ENCODE measurements at places on chromosomes 7 and 10. TPM values are rescaled to one million over a fixed set of nuclear protein-coding genes. Genes with fewer than 3 reads are reported as not detected.

- no peak for DNase-seq
These were observed 138.9 kb upstream of the KLF14 start for GRCh38 chr7:130872756-130873448.

- DNase-seq, result no peak
These were observed 62.0 kb upstream of the RNF32 start for GRCh38 chr7:156578578-156578940.

GRCh38 chr10:101380353-101381017 is 26.5 kb downstream of the BTRC start:
- DNase-seq, result no peak

- DNase-seq, result peak; percentile 59
These were observed 187.8 kb downstream of the NPSR1 start for GRCh38 chr7:34845666-34846361.

- peak; percentile 24 for DNase-seq
These were observed 45.8 kb upstream of the PRSS58 start for GRCh38 chr7:142303650-142304049.

GRCh38 chr10:3090914-3091787 is 23.8 kb downstream of the PFKP start:
- DNase-seq, result peak; percentile 72

DNA sequence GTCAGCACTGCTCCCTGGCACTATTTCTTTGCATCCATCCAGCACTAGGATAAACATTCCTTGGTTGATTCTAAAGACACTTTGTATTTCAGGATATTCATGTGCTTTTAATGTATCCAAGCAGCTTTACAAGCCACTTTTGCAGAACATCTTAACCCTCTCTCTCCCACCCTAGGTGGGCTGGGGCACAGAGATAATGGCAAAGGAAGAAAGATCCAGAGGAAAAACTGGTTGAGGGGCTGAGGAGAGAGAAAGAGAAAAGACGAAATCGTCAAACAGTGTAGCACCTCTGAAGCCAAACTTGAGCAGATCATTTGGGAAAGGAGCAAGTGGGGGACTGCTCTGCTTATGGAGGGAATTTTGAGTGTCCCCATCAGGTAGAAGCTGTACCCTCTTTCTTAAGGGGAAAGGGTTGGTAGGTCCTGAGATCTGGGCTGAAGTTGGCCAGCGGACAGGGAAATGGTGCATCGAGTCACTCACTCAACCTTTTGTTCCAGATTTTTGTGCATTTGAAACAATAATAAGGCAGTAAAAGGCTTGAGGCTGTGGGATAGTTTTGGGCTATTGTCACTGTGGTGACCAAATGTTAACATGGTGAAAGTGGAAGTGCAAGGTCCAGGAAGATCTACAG is 4.2 kb upstream of the HOXA13 start:
- no peak for DNase-seq

The EZH2 gene
- total RNA-seq, result 6.5 TPM

The STEAP1B gene
- 0.99 TPM for total RNA-seq

The WIPF3 gene
- total RNA-seq, result 2.5 TPM

The PKD2L1 gene
- 0.13 TPM for total RNA-seq
